Panc1 (cell line): ENCODE measurements at places on chromosomes 3 and 15. TPM values are rescaled to one million over a fixed set of nuclear protein-coding genes. Genes with fewer than 3 reads are reported as not detected.
A peak's percentile ranks its signal among the peaks of the same experiment; 100 is the strongest.

DNA sequence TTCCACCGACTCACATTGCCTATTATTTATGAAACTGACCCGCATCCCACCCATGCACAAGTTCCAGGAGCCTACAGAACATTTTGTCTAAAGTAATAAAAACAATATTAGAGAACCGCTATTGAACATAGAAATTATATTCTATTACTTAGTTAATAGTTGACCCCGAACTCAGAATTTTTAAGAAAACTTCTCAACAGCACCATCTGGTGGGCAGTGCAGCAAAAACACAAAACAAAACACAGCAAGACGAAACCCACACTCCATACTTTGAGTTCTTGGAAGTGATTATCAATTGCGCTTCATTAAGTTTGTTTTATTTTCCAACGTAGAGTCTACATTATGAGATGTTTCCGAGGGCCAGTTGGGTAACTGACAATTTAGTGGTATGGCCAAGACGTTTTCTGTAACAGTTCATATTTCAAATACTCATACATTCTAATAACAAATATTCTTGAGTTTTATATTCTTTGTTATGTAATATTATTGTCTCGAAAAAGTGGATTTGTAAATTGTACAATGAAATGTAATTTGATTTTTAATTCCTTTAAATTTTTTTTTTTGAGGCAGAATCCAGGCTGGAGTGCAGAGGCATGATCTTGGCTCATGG is 24.0 kb upstream of the C3orf70 start:
- no peaks in the 10 kb centered on the region for H3K4me1 ChIP-seq
- DNase-seq = peak; percentile 27
- peaks cover 11% of the 10 kb centered on the region for H3K27me3 ChIP-seq
- H3K36me3 ChIP-seq = no peaks in the 10 kb centered on the region
- no peak overlapping the region for H3K27ac ChIP-seq
- H3K4me3 ChIP-seq = no peak overlapping the region

GRCh38 chr3:23648326-23648995 is 157.3 kb upstream of the UBE2E1 start:
- no peak for DNase-seq
- H3K36me3 ChIP-seq = no peaks in the 10 kb centered on the region
- H3K4me3 ChIP-seq = no peak overlapping the region
- H3K27ac ChIP-seq = peak overlapping the region; percentile 76; the same call in 1 of the 2 replicates

DNA sequence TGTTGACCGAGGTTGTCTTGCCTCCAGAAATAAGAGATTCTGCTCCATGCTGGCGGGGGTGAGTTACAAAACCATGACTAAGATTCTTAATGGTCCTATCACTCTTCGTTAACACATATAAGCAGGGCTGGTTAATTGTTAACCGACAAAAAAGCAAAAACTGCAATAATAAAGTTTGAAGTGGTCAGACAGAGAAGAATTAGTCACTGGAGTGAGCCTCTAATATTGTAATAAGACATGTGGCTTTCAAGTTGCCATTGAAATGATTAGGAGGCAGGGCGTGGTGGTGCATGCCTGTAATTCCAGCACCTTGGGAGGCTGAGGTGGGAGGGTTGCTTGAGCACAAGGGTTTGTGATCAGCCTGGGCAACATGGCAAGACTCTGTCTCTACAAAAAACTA is 78.4 kb upstream of the NR2F2 start:
- H3K27ac ChIP-seq = 0 out of 2 replicates have a peak overlapping the region, but pooled peaks have one; percentile 21
- H3K4me1 ChIP-seq = peaks cover 3% of the 10 kb centered on the region; the same call in 1 of the 2 replicates
- H3K4me3 ChIP-seq = no peak overlapping the region
- DNase-seq = no peak
- H3K36me3 ChIP-seq = no peaks in the 10 kb centered on the region

- no peak overlapping the region for H3K27ac ChIP-seq
- no peak overlapping the region for H3K4me3 ChIP-seq
- H3K27me3 ChIP-seq = no peaks in the 10 kb centered on the region; the same call in 1 of the 2 replicates
- no peaks in the 10 kb centered on the region for H3K36me3 ChIP-seq
Measured at GRCh38 chr3:86942206-86942605, 48.7 kb downstream of the VGLL3 start.

DNA sequence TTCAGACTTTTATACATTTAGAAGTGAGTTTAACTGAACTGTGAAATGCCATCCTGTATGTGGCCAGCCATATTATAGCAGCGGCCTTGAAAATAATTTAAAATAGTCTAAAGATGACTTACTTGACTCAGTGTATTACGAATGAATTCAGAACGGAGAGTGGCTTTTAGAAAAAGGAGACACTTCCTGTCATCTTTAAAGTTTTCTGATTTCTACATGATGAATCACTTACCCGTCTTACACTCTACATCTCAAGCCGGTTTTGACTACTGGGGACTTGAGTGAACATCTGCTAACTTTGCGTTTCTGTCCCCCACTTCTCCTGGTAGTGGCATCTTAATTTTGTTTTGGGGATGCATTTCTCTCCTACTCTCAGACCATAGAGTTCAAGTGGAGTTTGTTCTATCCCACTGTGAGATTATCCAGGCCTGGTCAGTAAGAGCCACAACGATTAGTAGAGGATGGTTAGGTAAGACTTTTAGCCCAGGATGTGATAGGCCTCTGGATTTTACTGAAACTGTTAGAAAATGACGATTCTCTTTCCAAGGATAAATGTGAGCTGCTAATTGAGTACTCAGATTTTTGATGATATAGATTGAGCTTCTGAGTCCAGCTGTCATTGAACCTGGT is 175.4 kb upstream of the CADPS start:
- no peaks in the 10 kb centered on the region for H3K36me3 ChIP-seq
- no peak overlapping the region for H3K4me3 ChIP-seq
- H3K27ac ChIP-seq = no peak overlapping the region
- DNase-seq = no peak
- H3K4me1 ChIP-seq = no peaks in the 10 kb centered on the region

DNA sequence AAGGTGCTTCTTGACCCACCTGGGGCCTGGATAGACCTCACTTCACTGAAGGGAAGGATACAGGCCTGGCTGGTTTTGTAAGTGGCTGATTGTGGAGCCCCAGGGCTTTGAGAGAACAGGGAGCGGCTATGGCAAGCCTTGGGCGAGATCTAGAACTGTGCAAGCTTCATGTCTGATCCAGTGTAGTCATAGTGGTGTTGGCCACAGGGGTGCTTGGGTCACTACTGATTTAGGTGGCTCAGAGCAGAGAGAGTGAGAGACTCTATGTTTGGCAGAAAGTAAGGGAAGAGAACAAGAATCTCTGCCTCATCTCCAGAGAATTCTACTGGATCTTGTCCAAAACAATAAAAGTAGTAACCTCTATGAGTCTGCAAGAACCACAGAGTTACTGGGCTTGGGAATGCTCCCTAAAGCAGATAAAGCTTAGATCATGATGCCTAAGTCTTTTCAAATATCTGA is 394.2 kb upstream of the EPHA3 start:
- H3K4me1 ChIP-seq = no peaks in the 10 kb centered on the region
- no peak for DNase-seq
- H3K36me3 ChIP-seq = no peaks in the 10 kb centered on the region
- no peak overlapping the region for H3K4me3 ChIP-seq
- H3K27ac ChIP-seq = no peak overlapping the region

DNA sequence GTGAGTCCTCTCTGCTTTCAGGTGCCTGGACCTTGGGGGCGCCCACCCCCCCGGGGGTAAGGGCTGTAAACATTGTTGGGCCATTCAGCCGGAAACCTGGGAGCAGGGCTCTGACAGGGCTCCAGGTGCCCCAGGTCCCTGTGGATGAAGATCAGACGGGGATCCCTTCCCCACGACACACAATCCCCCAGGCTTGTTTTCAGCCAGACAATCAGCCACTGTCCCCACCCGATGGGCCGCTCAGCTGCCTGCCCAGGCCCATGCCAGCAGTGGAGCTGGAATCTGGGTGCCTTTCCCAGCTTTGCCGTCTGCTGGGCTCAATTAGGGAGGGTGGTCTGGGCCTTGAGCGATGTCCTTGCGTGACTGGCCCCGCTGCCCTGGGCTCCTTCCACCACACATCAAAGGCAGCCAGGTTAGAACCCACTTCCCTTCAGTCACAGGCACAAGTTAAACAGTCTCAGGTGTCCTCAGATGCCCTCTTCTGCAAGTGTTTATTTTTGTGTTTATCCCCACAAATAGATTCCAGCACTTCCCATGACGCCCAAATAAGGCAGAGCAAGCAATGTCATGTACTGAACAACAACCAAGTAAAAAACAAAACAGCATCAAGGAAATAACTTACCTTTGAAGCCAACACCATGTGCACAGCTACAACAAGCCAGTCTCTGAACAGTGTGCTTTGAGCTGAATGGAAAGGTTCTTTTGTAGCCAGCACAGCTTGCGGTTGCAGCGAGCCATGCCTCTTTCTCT is 77.0 kb upstream of the ALDH1A3 start:
- H3K36me3 ChIP-seq = no peaks in the 10 kb centered on the region
- H3K27me3 ChIP-seq = no peaks in the 10 kb centered on the region
- no peak for DNase-seq
- H3K4me1 ChIP-seq = no peaks in the 10 kb centered on the region
- no peak overlapping the region for H3K27ac ChIP-seq

DNA sequence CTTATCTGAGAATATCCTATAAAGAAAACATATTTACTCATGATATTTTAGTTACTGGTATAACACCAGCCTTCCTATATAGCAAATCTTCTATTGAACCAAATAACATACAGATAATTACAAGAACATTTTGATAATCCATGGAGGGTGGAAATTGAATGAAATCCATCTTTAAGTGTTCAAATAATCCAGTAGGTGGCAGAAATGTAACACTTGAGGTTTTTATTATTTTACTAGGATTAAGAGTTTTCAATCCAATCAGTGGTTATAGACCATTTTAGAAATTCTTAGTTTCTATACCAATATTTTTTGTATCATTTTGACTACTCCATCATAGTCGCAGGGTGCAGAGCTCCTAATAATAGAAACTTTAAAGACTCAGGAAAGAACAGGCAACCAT is 101.9 kb upstream of the KCNH8 start:
- no peaks in the 10 kb centered on the region for H3K4me1 ChIP-seq
- H3K27ac ChIP-seq = no peak overlapping the region
- H3K36me3 ChIP-seq = no peaks in the 10 kb centered on the region

DNA sequence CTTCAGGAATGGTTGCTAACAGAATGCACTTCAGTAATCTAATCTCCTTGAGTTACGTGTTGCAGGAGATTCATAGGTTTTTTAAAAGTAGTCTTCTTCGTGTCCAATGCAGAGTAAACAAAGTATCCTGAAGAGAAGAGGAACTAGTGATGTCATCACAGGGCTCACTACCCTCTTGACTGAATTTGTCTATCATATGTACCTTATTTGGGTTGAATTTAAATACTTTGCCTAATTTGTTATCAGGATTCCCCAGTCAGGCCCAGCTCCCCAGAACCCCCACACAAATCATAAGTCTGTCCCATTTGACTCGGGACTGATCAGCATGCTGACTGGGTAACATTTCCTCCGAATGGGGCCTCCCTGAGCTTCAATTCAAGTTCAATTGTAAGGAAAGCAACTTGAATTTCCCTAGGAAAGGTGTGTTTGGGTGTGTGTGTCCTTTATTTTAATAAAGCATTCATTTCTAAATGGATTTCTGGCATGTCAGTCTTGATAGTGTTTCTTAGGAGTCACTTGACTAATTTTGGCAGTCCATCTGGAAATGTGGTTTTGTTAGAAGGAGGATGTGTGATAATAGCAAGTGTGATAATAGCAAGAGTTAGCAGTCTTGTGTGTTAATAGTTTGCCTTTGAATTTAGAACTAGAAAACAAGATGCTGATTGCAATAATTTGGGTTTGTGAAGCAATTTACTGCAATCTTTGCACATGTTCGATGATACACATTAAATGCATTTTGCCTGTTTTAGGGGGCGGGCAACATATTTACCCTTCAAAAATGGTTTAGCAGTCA is 21.9 kb downstream of the OXNAD1 start:
- no peaks in the 10 kb centered on the region for H3K4me1 ChIP-seq
- H3K36me3 ChIP-seq = no peaks in the 10 kb centered on the region
- no peak overlapping the region for H3K4me3 ChIP-seq
- no peak for DNase-seq
- H3K27me3 ChIP-seq = no peaks in the 10 kb centered on the region
- H3K27ac ChIP-seq = no peak overlapping the region

DNA sequence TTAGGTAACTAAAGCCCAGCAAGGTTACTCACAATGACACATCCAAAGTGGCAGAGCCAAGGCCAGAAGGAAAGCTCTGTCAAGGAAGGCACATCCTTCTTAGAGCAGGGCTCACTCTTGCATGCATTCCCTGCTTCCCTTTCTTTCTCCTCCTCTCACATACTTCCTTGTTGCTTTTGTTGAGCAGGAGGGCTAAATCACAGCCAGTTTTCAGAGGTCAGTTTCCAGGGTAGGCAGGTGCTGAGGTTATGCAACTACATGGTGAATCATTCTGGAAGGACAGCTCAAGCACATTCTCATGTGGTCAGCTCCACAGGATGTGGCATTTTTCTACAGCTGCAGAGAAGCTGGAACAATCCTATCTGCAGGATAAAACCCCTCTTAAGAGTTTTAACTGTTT is 275.6 kb downstream of the ZNF621 start:
- H3K4me3 ChIP-seq = no peak overlapping the region
- H3K36me3 ChIP-seq = no peaks in the 10 kb centered on the region
- H3K4me1 ChIP-seq = no peaks in the 10 kb centered on the region
- H3K27ac ChIP-seq = no peak overlapping the region

DNA sequence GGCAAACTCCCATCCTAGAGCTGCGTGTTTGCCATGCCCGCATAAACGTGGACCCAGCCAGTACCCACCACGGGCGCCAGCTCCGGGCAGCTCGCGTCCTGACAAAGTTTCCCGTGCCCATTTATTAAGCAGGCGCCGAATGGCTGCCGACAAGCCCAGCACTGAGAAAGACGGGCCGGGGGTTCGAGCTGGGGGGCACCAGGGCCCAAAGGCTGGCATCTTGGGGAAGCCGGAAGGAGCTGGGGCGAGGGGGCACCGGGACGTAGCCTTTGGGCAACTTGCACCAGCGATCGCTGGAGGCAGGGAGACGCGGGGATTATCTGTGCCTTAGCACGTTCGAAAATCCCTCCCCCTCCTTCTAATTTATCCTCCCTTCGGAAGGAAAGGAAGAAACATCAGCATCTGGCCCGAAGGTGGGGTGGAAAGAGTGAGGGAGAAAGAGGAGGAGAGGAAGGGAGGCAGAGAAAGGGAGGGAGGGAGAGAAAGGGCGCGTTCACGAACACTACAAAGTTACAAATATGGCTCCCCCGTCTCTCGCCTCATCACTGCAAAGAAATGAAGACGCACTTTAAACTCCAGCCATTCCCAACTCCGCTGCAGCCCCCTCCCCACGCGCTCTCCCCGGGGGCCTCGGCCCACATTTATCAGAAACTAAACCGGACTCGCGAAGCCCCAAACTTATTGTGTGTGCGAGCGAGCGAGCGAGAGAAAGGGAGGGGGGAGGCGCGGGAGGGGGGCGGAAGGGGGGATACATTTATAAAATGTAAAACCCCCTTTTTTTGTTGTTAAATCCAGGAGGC is 1.0 kb downstream of the ANP32A start:
- H3K4me3 ChIP-seq = peak overlapping the region; percentile 94
- no peak for DNase-seq
- H3K4me1 ChIP-seq = peaks cover 34% of the 10 kb centered on the region
- no peaks in the 10 kb centered on the region; the same call in none of the 2 replicates for H3K36me3 ChIP-seq
- no peaks in the 10 kb centered on the region for H3K27me3 ChIP-seq

- no peak overlapping the region for H3K27ac ChIP-seq
- no peak for DNase-seq
- no peaks in the 10 kb centered on the region for H3K27me3 ChIP-seq
- H3K4me1 ChIP-seq = no peaks in the 10 kb centered on the region
- no peaks in the 10 kb centered on the region for H3K36me3 ChIP-seq
- H3K4me3 ChIP-seq = no peak overlapping the region
Measured at GRCh38 chr15:75153565-75154276, 48.0 kb upstream of the C15orf39 start.

The CAPN3 gene
- 0.31 TPM for total RNA-seq

The CAV3 gene
- not detected for total RNA-seq

The DOCK3 gene
- total RNA-seq = 0.21 TPM

The NEK11 gene
- total RNA-seq = 9.5 TPM

The CCRL2 gene
- total RNA-seq = not detected

The PFKFB4 gene
- total RNA-seq = 6.0 TPM
